Stimulated activated CD8-positive, alpha-beta memory T cell treated with anti-CD3 and anti-CD28 coated beads, Interleukin-7, amount 100 ng/mL, for 24 hours (primary cell): ENCODE measurements at places on chromosomes 4 and X.

GRCh38 chr4:2247128-2248043 lies 5.5 kb upstream of the HAUS3 start:
- DNase-seq, result no peak

GRCh38 chr4:306551-306961 lies 1.3 kb upstream of the ZNF732 start:
- DNase-seq, result no peak

- DNase-seq, result no peak
These were observed 54.4 kb upstream of the LCORL start for GRCh38 chr4:18075823-18076433.

GRCh38 chr4:37615059-37615719 lies 71.0 kb downstream of the RELL1 start:
- no peak for DNase-seq

DNA sequence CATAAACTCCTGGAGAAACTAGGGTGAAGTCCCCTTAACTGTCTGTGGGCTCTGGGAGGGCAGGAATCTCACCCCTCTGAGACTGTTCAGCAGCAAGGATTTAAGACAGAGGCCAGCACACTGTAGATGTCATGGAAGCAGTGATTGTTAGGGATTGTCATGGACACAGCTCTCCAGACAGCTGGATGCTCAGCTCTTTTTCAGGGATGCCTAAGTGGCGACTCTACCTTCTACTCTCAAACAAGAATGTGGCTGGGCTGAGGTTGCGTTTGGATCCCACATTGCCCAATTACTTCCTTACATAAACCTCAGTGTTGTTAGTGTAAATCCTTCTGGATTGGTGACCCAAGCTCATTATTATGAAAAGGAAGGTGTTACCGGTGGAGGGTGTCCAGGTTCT lies 291.9 kb upstream of the VCX3A start:
- no peak for DNase-seq

DNA sequence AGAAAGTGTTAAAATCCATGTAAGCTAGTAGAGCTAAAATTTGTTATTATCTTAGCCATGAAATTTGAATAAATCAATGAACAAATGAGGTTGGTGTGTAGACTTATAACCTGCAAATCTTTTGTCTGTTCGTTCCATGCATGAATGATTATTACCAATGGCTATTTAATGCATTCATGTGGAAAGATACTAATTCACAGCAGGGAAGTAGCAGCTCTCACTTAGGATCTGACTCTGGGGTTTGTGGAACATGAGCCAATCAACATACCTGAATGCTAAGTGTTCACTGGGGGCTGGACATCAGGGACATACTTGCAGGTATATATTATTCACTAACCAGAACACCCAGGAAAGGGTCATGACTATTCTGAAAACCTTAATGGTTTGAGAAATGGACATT lies 444.1 kb downstream of the STIM2 start:
- no peak for DNase-seq

DNA sequence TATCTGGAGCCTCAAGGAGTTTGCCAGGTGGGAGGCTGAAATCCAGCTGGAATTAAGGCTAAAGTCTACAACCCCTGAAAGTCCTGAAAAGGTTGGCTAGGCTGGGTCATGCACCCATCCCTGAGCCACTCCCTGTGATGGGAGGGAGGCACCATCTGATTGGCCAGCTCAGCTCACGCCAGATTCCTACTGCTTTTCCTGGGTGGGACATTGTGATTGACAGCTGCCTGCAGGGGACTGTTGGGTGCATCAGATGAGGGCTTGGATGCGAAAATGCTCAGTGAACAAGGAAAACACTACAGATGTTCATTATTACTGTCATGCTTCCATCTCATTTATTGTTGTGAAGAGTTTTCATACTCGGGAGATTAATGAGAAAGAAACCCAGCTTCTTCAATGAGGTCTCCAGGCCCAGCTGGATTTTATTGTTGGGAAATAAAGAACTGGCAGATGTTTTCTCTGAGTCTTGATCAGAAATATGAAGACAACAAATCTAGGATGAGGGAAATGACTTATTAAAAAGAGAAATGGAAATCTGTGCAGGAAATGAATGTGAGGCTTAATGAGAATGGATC lies 185.9 kb downstream of the STK32B start:
- no peak for DNase-seq

DNA sequence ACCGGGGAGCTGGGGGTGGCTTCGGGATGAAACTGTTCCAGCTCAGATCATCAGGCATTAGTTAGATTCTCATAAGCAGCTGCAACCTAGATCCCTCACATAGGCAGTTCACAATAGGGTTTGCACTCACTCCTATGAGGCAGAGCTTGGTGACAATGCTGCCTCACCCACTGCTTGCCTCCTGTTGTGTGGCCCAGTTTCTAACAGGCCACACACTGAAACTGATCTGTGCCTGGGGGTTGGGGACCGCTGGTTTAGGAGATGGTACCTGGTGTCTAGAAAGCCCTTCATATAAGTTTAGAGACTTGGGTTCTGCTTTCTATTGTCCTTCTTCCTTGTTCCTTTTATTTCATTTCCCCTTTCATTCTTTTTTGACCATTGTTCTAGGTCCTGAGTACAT lies 234.2 kb downstream of the FRAS1 start:
- no peak for DNase-seq

GRCh38 chr4:42280327-42281095 lies 116.8 kb upstream of the SHISA3 start:
- DNase-seq, result no peak

GRCh38 chr4:114277690-114278089 lies 298.2 kb upstream of the ARSJ start:
- no peak for DNase-seq

DNA sequence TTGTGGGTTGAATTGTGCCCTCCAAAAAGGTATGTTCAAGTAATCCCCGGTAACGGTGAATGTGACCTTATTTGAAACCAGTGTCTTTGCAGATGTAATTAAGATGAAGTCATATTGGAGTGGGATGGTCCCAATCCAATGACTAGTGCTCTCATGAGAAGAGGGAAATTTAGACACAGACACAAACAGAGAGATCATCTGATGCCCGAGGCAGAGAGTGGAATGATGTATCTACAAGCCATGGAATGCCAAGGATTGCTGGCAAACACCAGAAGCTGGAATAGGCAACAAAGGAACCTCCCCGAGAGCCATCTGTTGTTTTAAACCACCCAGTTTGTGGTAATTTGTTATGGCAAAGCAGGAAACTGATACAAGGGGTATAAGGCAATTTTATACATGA lies 35.1 kb downstream of the RPS6KA3 start:
- no peak for DNase-seq

DNA sequence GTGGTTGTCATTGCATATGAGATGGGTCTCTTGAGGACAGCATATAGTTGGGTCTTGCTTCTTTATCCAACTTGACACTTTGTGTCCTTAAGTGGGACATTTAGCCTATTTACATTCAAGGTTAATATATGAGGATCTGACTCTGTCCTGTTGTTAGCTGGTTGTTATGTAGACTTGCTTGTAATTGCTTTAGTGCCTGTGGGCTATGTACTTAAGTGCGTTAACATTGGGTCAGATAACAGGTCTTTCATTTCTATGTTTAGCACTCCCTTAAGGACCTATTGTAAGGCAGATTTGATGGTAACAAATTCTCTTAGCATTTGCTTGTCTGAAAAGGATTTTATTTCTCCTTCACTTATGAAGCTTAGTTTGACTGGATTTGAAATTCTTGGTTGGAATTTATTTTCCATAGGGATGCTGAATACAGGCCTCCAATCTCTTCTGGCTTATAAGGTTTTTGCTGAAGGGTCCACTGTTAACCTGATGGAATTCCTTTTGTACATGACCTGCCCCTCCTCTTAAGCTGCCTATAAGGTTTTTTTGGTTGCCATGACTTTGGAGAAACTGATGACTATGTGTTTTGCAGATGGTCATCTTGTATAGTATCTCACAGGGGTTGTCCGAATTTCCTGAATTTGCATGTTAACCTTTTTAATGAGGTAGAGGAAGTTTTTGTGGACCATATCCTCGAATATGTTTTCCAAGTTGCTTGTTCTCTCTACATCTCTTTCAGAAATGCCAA lies 162.0 kb downstream of the NKX6-1 start:
- no peak for DNase-seq
